Cardiac fibroblast (primary cell): ENCODE measurements at places on chromosomes 7 and 10.

DNA sequence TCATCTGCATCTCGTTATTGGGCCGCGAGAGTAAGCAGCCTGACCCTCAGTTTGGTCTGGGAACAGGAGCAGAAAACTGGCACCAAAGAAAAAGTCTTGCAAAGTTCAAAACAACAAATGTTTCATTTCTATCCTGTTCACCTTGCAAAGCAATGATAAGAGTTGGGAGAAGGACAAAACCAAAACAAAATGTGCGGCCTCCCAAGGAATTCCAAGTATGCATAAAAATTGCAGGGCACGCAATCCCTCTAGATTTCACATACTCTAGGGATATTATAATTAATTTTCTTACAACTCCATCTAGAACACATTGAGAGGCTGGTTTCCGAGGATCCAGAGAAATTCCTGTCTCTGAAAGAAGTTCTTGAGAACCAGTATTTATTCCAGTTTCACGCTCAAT is 20.1 kb downstream of the CHUK start:
- DNase-seq = peak; percentile 55

GRCh38 chr10:89554433-89554832 is 19.0 kb upstream of the SLC16A12 start:
- no peak for DNase-seq

DNA sequence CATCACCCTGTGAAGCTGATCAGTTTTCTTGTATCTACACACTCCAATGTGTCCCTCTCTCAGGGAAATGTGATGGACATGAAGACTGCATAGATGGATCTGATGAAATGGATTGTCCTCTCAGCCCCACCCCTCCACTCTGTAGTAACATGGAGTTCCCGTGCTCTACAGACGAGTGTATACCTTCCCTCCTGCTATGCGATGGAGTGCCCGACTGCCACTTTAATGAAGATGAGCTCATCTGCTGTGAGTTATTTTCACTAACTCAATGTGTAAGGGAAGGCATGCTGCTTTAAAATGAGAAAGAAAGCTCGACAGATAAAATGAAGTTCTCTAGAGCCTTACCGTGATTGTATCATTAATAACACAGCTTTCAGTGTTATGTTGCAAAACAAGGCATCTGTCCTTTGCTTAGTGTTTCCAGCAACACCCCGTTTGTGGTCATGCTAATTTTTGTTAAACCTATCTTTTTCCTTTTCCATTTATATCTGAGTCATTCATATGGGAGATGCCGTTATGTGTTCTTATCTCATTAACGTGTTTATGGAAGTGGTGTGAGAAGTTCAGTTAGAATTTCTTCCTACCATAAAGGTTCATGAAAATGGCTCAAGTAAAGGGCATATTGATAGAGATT is 220.9 kb upstream of the PLXDC2 start:
- no peak for DNase-seq

DNA sequence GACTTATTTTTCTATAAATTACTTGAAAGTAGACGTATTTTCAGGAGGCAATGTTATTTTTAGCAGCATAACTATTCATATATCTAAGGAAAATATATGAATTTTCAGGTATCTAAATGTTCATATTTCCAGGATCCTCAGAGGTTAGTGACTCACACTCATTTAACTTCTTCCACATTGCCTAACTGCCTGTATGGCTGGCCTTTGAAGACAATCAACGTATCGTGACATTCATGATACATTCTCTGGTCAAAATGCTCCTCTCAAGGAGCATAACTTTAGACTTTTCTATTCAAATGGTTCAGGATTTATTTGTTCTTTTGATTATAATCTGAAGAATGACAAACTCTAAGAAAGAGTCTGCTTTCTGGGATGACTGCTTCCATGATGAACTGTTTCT is 89.3 kb downstream of the SEMA3C start:
- peak; percentile 57 for DNase-seq

GRCh38 chr7:111852081-111852480 is 289.8 kb upstream of the IMMP2L start:
- no peak for DNase-seq

DNA sequence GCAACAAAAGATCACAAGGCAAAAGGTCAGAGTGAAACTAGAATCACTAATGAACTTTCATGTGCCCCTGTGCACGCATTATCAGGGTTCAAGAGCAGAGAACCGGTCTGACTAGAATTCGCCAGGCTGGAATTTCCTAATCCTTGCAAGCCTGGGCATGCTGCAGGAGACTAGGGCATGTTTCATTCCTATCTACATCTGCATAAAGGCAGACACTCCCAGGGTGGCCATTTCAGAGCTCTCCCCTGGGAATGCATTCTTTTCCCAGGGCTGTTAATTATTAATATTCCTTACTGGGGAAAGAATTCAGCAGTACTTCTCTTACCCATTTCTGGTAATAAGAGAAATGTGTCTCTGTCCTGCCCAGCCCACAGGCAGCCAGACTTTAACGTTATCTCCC is 90.5 kb downstream of the CDC14C start:
- no peak for DNase-seq

GRCh38 chr7:68917041-68917651 is 681.1 kb upstream of the AUTS2 start:
- no peak for DNase-seq

GRCh38 chr10:46558392-46559185 is 2.1 kb upstream of the GPRIN2 start:
- no peak for DNase-seq

DNA sequence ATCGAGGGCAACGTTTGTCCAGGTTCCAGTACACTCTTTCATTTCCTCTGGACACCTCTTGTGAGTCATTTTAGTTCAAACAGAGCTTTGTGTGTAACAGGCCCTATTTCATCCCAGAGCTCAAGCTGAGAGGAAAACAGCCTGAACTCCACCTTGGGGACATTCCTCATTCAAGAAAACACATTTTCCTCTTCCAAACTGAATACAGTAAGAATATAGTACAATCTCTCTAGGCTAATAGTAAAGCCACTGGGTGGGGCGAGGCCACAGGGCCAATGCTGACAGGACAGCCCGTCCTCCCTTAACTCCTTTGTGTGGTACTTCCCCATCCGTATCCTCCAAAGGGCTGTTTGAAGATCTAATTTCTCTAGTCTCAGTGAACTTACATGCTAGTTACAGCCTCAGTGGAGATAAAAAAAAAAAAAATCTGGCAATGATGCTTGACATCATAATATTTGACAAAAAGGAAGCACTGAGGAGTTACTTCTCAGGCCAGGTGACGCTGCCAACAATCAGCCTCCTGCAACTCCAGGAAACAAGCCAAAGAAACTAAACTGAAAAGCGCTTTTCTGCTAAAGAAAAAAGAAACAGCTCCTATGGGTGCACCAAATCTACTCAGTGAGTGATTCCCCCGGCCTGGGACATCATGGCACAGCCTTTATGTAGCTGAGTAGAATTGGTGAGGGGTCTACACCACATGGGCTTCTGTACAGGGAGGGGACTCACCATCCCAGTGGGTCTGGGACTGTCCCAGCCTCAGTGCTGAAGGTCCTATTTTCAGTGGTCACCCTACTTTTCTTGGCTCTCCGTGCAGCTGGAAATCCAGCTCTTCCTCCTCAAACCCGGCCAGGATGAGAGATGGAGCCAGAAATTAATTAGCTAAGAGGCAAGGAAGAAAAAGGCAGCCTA is 238.2 kb upstream of the NEBL start:
- peak; percentile 69 for DNase-seq

DNA sequence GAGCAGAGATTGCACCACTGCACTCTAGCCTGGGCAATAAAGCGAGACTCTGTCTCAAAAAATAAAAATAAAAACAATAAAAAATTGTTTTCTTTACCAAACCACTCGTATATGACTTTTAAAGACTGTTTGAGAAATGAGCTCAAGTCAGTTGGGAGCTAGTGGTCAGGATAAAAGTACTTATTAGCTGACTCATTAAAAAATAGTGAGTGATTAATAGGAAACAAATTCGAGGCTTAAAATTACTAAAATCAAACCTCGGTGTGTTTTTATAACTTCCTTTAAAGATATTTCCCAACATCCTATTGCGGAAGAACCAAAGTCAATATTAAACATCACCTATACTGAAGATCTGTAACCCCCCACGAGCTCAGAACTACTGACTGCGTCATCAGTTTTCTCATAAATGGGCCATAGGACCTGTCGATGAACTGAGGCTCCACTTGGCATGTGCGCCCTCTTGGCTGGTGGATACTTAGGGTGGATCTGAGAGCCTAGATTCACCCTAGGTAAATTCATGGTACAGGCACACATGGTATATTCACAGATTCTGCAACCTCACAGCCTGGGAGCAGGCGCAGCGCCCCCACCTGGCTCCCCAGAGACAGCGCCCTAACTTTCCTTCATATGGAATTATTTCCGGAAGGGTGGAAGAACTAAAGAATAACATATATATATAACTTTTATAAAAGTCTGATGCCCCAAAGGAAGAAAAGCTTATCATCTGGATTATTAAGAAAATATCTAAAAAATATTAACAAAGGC is 9.2 kb downstream of the MKI67 start:
- DNase-seq = no peak
